BE2C (cell line): ENCODE measurements at places on chromosomes 3 and 15.

GRCh38 chr15:27486683-27487647, 516.0 kb downstream of the GABRG3 start:
- peak; percentile 40 for DNase-seq

DNA sequence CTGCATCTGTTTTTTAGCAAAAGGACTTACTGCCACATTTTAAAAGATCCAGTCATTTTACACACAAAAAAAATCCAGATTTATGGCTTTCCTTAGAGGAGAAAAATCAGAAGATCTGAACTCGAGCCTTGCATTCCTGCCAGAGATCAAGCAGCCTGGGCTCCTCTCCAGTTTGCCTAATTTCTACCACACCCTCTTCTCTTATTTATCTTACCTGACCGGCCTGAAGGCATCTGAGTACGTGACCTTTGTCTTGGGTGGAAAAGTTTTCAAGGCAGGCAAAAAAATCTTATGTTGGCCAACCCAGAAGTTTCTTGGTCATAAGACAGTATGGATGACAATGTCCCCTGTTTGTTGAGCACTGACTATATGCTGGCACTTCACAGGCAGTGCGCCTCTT, 60.3 kb downstream of the CHRD start:
- DNase-seq, result no peak

DNA sequence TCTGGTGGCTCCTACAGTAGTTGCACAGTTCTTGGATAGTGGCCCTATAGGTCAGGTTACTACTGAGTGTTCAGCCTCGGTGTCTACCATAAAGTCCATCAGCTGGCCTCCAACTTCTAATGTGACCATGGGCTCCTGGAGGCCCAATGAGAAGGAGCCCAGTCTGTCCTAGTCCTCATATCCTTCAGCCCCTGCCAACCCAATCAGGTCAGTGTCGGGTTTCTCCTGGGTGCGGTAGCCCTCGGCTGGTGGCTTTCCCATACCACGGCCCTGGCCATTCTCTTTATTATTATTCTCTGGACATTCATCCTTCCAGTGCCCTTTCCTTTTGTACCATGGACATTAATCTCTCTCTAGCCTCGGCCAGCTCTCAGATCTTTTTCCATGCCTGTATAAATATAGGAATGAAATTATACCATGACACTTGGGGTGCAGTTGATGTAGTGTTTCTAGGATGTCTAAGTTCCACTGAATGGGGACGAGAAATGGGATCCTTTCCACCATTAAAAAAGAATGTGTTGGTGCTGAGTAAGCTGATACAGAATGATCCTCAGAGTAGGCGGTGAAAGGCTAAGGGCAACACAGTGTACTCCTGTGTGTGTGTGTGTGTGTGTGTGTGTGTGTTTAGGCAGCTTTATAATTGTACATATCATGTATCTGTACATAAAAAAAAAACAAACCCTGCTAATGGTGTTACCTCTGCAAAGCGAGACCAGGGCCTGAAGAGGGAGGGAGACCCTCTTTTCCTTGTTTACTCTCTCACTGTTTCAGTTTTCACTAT, 19.3 kb upstream of the NOX5 start:
- no peak for DNase-seq

DNA sequence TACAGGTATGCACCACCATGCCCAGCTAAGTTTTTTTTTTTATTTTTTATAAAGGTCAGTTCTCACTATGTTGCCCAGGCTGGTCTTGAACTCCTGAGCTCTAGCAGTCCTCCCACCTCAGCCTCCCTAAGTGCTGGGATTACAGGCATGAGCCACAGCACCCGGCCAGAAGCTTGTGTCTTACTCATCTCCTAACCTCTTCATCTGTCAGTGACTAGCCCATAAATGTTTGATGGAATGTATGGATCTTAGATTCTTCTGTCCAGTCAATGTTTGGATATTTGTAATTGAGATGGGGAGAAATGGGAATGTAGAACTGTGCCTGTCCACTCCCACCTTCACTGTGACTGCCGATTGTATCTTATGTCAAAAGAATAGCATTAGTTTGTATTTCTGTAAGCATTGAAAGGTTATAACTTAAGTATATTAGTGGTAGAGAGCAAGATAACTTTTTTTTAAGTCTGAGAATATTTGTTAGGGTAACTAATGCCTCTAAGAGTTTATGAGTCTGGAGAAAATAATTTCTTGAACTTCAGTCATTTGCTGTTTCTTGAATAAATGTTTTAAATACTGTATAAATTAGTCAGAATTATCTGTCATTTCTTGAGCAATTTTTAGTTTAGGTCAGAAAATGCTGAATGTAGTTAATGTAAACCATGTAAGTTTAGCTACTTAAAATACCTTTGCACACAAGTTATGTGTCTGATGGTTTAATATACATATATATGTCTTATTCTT, 215.3 kb upstream of the CGNL1 start:
- no peak for DNase-seq

- no peak for DNase-seq
Observed at GRCh38 chr15:73540161-73540560, 93.0 kb downstream of the NPTN start.

DNA sequence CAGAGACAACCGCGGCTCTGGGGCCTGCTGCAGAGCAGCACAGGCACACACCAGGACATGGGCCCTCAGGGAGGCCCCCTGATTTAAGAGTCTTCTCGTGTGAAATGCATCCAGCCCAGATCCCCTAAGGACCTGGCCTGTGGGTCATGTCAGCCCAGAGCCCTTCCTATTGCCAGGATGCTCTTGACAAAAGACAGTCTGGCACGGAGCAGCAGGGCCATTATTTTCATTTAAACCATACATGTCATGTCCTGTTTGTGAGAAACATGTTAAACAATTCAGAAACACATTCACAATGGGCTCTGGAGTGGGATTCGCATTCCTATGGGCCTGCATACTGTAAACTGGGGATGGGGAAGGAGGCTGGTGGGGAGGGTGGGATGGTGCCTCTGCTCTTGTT, 367.4 kb upstream of the WNT5A start:
- DNase-seq, result peak; percentile 13

DNA sequence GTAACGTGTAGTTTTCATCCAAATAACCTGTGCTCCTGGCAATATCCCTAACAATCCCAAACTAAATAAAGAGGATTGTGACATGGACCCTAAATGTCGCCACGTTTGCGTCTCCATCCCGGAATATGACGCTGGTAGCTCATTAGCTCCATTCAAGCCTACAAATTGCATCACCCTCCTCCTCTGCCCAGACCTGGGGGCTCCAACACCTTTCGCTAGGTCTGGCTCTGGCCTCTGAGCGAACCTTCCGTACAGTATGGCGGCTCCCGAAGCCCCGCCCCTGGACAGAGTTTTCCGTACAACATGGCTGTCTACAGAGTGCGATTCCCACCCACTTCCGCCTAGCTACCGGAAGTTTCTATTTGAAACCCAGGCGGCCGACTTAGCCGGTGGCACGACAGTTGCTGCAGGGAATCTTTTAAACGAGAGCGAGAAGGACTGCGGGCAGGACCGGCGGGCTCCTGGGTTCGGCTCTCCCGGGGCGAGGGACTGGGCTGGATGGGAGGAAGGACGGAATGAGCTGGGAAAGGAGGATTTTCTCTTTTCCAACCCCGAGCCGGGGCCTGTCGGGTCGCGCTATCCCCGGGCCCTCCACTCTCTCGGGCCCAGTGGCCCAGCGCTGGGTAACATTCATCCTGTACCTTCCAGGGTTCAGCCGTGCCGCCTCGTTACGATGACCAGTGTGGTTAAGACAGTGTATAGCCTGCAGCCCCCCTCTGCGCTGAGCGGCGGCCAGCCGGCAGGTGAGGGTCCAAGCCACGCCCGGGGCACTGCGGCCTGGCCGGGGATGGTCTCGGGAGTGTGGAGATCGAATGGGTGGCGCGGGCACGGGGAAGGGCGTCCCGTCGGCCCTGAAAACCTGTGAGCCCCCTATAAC, at the start of gene KNSTRN:
TSS of gene KNSTRN (plus strand) at position 142 of the 877 bp plus-strand sequence. CDS start at position 257, 115 bp downstream.
- DNase-seq, result peak; percentile 94

DNA sequence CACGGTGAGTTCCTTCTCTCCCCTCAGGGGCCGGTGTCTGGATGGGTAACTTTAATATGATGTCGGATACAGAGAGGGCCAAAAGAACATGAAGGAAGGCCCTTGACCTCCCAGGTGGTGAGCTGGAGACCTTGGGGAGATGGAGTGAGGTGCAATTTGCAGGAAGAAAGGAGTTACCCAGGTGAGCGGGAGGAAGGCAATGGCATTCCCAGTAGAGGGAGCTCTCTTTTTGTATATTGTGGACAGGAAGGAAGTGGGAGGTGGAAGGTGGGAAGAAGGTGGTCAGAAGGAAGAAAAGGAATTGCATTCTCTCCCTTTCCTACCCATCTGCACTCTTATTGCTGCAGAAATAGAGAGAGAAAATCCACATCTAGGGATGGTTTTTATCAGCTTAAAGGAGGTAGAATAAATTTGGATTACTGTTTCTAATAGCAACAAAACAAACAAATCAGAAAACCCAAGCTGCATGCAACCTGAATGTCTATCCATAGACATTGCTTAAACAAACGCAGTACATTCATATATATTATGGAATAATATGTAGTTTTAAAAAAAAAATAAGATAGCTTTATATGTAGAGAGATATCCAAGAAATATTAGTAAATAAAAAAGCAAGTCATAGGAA, 169.0 kb upstream of the TSC22D2 start:
- DNase-seq, result no peak

DNA sequence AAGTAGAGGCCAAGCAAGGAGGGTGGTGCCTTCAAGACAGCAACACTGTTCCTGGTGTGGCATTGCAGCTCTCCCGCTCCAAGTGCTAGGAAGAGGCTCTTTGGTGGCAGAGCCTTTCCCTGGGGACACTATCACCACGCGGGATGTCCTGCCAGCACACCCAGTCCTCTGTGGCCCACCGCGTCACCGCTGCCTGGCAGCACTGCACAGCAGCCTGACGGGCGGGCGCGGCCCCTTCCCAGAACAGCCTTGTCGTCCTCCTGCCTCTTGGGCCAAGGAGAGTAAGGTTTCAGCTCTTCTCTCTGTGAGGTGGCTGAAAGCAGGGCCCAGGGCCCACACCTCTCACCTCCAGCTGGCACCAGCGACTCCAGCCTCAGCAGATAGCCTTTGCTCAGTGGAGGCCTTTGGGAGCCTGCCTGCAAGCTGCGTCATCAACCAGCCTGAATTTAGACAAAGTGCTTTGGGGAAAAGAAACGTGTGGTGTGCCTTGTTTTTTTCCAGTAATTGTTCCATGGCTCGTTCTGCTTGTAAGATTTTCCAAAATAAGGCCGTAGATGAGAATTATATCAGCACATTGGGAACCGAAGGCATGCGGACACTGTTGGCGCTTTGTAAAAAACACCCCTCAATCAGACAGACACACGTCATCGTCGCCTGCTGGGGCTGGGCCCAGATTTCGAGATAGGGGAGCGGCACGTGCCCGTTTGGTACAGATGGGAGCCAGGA, 65.0 kb downstream of the AAGAB start:
- no peak for DNase-seq
